ENCODE measurements at places on chromosomes 3 and 15.
A peak's percentile ranks its signal among the peaks of the same experiment; 100 is the strongest.

DNA sequence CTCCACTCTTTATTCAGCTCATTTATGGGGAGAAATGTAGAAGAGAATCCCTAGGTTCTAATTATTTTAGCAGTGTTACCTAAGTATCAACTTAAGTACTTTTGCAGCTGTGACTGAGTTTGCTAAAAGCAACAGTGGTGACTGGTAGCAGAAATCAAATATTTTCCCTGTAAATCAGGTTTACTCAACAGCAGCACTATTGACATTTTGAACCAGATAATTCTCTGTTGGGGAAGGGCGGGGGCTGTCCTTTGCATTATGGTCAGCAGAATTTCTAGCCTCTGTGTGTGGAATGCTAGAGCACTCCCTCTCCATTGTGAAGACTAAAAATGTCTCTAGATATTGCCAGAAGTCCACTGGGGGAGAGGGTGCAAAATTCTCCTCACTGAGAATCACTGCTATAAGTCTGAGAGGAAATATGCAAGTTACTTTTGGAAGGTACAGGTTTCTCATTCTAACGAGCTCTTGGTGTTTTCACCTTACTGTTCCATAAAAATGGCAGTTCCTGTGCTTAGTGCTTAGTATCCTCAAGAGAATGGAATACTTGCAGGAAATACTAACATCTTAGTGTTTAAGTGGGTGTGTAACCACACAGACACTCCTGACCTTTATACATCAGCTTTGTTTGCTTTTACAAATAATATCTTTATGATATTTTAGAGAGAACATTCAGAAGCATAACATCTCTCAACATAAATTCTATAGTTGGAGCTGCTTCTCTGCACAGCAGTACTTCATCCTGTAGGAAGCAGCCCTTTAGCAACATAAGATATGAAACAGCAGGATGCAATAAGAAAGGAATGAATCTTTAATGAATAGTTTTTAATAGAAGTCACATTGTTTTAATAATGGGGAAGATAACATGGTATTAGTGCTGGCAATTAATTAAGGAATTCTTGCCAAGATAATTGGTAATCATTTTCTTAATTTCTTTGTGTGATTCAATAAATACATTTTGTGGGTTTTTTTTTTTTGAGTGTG, 246.5 kb upstream of the GOLIM4 start:
- DNase-seq = no peak

GRCh38 chr3:62371720-62372591, 1.4 kb downstream of the FEZF2 start:
- no peak for DNase-seq

DNA sequence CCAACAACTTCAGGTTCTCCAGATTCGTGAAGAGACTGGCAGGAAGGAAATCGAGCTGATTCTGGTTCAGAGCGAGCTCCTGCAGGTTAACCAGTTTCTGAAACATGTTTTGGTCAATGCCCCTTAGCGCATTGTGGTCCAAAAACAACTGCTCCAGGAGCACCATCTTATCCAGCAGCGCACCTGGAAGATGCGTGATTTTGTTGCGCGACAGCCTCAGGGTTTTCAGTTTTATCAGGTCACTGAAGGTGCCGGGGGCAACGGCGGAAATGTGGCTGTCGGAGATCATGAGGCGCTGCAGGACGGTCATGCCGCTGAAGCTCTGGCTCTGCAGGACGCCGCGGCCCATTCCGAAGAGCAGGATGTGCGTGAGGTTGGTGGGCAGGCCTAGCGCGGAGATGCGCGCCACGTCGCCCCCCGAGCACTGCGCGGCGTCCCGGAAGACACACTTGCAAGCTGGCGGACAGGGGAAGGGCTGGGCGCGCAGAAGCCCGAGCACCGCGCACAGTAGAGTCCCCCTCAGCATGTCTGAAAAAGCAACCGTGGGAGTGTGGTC, 1.2 kb downstream of the GP5 start:
- DNase-seq = no peak

- DNase-seq = no peak
These were observed 859.4 kb upstream of the NR2F2 start for GRCh38 chr15:95470997-95471689.

DNA sequence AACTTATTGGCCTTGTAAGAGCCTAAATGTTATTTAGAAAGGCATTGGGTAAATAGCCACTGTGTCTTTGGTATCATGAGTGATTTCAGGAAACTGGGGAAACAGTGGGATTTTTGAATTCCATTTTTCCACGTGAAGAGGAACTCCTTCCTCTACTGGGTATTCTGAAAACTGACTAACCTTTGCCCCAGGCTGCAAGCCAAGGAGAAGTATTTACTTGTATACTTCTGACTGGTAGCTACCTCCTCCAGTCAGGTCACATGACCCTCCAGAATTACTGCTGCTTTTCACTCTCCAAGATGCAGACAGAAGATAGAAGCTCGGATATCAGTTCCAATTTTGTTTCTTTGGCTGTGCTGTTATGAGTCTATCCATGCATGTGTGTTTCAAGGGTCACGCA, 50.9 kb upstream of the MAP3K13 start:
- DNase-seq = no peak

GRCh38 chr3:139559541-139559940, 20.0 kb upstream of the RBP1 start:
- DNase-seq = no peak

DNA sequence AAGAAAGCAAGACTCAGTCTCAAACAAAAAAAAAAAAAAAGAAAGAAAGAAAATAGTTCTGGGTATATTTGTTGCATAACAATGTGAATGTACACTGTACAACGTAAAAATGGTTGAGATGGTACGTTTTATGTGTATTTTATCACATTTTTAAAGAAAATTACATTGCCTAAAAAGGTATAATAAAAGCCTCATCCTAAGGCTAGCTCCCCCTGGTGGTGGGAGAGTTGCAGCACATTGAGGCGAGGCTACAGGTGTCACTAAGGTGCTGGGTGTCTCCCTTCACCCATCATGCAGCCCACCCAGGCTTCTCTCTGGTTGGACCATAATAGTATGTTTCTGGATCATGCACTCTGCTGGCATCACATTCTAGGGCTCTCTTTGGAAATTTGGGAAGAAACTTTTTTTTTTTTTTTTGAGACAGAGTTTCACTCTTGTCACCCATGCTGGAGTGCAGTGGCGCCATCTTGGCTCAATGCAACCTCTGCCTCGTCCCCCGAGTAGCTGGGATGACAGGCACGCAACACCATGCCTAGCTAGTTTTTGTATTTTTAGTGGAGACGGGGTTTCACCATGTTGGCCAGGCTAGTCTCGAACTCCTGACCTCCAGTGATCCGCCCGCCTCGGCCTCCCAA, 12.4 kb upstream of the RAB11A start:
- DNase-seq = peak; percentile 56

DNA sequence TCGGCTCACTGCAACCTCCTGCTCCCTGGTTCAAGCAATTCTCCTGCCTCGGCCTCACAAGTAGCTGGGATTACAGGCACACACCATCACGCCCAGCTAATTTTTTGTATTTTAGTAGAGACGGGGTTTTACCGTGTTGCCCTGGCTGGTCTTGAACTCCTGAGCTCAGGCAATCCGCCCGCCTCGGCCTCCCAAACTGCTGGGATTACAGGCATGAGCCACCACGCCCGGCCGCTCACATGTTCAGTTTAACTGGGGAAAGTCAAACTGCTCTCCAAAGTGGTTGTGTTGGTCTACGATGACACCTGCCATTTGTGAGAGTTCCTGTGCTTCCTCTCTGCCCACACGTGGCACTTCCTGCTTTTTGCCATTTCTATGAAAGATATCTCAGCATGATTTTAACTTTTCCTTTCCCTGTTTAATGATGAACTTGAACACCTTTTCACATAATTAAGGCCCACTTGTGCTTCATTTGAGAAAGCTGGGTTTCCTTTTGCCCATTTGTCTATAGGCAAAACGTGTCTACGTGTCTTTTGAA, 877 bp upstream of the GP5 start:
- DNase-seq = no peak

GRCh38 chr3:96017556-96017955, 796.8 kb upstream of the EPHA6 start:
- peak; percentile 35 for DNase-seq

DNA sequence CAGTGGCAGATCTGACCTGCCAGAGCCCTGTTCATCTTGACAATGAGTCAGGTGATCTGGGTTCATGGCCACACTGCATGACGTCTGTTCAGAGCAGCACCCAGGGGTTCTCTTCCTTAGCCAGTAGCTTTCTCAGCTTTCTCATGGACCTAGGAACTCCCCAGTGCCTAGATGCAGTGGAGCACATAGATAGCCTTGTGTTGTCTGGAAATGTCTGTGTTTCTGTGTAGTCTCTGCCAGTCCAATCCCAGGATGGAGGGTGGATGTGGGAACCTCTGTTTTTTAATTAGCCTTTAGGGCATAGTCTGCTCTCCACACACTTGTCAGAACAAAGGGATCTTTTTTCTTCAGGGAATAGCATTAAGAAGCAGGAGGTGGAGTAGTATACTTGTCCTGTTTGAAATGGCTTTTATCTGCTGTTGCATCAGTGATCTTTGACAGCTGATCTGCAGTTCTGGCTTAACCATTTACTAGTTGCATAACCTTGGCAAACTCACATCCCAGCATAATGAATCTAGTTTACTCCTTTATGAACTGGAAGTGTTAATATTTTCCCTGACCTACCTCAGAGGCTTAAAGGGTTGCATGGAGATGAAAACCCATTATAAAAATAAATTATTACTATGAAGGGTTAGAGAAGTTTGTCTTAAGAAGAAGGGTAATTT, 16.1 kb upstream of the CACNA1D start:
- no peak for DNase-seq

DNA sequence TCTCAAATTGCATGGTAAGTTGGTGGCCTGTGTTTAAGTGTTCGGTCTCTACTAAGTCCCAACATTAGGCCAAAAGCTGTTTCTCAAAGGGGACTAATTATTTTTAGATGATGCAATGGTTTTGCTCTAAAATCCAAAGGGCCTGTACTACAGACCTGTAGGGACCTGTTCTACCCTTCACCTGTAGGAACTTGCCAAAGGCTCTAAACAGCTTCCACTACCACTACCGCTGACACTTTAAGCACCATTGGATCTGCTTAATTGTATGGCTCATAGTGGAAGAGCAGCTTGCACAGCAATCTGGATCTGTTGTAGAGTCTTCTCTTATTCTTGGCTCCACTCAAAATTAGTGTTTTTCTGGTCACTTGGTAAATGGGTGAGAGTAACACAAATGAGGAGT, 346.8 kb downstream of the EPHA6 start:
- DNase-seq = no peak

DNA sequence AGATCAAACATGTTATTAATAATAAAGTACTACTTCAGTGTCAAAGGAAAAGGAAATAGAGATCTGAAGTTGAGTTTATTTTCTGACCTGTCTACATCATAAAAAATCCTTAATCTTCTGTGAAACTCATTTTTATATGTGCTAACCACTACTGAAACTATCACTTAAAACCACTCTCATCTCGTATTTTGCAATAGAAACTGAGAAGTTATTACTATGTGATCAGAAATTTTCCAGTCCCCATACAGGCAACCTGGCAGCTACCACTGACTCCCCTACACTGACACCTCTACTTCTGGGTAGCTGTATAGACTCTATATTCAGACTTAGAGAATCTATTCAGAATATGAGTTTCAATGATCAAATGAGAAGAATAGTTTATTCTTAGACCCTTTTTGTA, 8.3 kb downstream of the HDGFL3 start:
- DNase-seq = no peak

DNA sequence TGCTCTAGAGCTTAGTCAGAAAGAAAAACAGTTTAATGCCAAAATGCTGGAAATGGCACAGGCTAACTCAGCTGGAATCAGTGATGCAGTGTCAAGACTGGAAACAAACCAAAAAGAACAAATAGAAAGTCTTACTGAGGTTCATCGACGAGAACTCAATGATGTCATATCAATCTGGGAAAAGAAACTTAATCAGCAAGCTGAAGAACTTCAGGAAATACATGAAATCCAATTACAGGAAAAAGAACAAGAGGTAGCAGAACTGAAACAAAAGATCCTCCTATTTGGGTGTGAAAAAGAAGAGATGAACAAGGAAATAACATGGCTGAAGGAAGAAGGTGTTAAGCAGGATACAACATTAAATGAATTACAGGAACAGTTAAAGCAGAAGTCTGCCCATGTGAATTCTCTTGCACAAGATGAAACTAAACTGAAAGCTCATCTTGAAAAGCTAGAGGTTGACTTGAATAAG, 150.5 kb upstream of the LRRFIP2 start:
- no peak for DNase-seq

- no peak for DNase-seq
These were observed 397.4 kb upstream of the TPM1 start for GRCh38 chr15:62644889-62645742.

Data from Ammon's horn (tissue), 1 donor.